ENCODE measurements at places on chromosomes 6 and 20.

- no peak for DNase-seq
These were observed 14.5 kb upstream of the RGS17 start for GRCh38 chr6:153145591-153145990.

DNA sequence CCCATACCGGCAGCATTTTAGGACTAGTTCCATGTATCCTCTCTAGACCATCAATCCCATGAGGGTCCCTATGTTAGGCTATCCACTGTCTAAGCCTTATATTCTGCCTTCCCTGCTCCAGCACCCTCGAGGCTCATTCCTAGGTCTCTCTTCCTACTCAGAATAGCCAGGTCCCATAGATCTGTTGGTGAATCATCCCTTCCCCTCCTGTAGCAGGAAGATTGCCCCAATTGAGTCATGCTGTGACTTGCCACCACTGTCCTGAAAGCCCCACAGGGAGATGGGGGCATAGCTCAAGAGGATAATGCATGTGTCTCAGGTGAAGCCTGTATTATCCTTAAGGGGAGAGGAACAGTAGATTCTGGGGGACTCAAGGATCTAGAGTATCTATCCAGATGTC, 143.1 kb upstream of the MOCS1 start:
- DNase-seq: no peak

DNA sequence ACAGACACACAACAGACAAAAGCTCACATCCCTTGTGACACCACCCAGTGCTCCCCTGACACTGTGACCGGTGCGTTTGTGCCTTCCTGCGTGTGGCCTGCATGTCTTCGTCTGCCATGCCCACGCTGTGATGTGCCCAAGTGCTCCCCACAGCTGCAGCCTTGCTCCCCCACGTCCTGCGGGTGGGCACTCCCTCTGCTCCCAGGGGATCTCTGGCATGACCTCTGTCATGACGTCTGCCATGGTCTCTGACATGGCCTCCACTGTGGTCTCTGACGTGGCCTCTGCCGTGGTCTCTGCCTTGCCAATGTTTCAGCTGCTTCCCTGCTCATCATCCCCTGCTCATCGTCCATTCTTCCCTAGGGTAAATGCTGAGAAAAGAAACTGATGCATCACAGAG, 200.9 kb downstream of the DLL1 start:
- DNase-seq: no peak

DNA sequence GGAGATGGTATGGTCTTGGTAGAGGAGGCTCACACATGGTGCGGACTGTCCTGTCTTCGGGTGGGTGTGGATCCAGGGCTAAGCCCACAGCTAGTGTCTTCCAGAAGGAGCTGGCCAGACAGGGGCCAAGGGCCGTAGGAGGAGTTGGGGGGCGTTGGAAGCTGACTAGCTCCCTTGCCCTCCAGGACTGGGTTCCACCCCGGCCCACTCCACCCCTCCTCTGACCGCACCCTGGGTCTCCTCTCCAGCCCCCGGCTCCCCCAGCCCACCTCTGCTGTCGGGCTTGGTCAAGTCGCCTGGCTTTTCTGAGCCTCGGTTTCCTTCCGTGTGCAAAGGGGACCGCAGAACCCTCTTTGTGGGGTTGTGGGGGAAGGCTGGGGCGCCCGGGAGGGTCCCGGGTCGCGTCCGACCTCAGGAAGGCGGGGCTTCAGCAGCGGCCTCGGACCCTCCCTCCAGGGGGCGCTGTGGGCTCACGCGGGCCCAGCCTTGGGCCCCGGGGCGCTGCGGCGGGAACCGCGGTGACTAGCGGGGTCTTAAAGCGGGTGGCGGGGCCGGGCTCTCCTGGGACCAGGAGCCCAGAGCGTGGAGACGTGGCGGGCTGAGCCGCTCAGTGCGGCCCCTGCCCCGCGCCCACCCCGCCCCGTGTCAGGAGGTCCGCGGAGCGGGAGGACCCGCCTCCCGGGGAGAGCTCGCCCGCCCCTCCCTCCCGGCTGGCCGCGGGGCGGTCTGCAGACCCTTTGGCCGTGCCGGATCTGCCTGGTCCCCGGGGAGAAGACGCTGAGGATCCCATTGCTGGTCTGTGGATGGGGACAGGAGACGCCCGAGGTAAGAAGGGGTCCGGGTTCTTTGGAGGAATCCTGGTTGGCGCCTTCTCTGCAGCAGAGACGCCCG, 5.4 kb downstream of the NPBWR2 start:
- DNase-seq: no peak

DNA sequence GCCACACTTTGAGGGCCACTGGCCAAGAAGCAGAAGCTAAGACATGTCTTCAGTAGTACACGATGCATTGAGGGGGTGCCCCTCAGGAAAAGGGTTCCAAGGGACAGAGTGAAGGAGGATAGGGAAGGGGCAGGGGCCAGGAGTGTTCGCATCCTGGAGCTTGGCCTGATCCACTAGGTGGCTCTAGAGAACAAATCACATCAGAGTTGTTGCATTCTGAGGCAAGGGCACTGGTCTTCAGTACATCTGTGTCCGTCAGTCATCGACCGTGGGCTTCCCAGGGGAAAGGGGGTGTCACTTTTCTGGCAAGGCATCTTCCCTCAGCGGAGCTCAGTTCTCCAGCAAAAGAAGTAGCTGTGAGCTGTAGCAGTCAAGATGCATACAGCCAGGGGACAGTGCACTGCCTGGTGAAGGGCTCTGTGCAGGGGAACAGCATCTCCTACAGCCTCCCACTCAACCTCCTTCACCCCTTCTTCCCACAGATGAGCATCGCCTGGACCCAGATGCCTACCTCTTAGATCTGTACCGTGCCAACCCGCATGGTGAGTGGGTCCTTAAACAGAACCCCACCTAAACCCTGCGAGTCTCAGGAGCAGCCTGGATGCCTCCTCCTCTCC, 47.8 kb downstream of the ARHGAP40 start:
- DNase-seq: no peak

GRCh38 chr6:25629198-25629576, 22.8 kb upstream of the SCGN start:
- DNase-seq: no peak

DNA sequence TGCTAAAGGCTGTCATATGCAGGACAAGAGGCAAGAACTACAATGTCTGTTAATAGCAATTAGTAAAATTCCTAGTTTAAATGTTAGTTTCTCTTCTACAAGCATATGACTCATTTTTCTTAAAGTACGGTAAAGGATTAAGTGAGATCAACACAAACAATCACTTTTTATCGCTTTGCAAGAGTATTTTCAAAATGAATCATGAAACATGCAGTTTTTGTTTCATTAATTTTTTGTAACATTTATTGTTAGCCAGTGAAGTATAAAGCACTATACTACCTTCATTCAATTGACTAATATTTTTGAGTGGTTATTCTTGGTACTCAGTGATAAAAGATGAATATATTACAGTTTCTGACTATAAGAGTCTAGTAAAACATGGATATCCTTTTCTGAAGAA, 138.6 kb downstream of the AHI1 start:
- no peak for DNase-seq

DNA sequence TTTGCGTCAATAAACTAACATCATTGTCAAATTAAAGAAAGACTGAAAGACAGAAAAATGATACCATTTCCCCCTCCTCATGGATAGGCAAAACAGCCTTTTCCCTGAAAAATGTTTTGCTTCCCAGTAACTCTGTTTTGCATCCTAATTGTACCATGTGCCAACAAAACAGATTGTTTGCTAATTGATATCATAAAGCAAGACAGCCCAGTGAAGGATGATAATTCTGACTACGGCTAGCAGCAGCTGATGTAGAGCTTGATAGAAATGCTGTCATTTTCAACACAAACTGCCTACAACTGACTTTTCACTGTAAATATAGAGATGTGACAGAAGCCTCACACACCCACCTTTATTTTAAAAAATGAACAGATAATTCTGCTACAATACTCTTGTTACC, 1061.6 kb downstream of the HACE1 start:
- DNase-seq: peak; percentile 70

GRCh38 chr6:170505306-170505705, 47.8 kb downstream of the PSMB1 start:
- no peak for DNase-seq

GRCh38 chr6:13472099-13472498, 15.3 kb downstream of the GFOD1 start:
- DNase-seq: no peak
